Right lung (tissue), 10 donors: ENCODE measurements at places on chromosomes 3 and 15.

- no peak for DNase-seq
Measured at GRCh38 chr3:118688396-118688884, 346.2 kb downstream of the IGSF11 start.

GRCh38 chr15:26197719-26198118, 334.6 kb upstream of the ATP10A start:
- no peak for DNase-seq

GRCh38 chr15:50879016-50879617, 29.4 kb upstream of the AP4E1 start:
- no peak for DNase-seq

GRCh38 chr3:122661633-122662032, 19.0 kb upstream of the PARP14 start:
- no peak for DNase-seq

DNA sequence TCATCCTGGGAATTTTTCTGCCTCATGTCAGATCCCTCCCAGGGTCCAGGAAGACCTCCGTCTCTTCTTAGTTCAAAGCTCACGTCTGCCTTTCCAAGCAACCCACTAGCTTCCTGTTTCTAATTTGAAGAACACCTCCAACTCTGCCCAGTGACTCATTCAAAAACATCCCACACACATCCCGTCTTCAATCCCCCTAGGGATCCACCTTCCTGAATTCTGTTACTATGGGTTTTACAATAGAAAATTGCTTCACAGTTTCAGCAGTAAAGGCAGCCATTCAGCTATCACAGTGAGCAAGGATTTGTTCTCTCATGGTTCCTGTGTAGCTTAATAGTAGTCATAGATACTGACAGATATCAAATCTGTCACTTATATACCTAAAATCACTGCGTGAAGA, 308.3 kb upstream of the CCDC54 start:
- DNase-seq, result no peak

DNA sequence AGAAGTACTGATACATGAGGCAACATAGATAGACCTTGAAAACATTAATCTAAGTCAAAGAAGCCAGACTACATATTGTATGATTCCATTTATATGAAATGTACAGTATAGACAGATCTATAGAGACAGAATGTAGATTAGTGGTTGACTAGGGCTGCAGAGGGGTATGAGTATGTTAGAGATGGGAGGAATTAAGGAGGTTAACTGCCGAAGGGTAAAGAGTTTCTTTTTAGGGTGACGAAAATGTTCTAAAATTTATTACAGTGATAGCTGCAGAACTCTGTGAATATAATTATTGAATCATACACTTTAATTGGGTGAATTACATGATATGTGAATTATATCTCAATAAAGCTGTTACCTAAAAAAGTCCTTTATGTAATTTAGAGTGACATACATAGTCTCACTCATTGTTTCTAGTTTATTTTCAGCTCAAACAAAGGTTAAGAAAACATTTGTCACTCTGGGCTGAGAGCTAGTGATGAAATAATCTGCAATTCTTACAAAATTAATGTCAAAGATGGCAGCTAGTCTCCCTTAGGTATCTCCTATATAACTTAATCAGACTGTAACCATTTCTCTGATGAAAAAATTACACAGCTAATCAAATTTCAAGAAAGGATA, 61.4 kb downstream of the DENND4A start:
- DNase-seq, result no peak

DNA sequence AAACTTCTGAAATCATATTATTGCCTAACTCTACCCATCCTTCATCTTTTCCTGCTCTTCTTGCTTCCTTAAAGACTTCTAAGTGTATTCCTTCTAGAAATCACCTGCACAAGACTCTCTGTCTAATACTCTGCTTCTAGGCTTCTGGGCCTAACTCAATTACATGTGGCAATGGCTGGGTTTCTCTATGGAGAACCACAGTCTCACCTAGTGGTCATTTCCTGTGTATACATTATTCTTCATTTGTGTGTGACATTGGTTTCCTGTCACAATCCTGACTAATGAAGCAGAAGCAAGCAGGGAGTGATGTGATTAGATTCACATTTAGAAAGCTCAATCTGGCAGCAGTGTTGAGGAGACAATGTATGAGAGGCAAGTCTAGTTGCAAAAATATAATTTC, 16.9 kb upstream of the CLDN1 start:
- no peak for DNase-seq

- no peak for DNase-seq
Measured at GRCh38 chr15:90160781-90161727, 40.1 kb upstream of the SEMA4B start.

- DNase-seq, result no peak
Measured at GRCh38 chr3:128455786-128456748, 10.6 kb downstream of the DNAJB8 start.
